ENCODE measurements at places on chromosomes 7 and 10.

DNA sequence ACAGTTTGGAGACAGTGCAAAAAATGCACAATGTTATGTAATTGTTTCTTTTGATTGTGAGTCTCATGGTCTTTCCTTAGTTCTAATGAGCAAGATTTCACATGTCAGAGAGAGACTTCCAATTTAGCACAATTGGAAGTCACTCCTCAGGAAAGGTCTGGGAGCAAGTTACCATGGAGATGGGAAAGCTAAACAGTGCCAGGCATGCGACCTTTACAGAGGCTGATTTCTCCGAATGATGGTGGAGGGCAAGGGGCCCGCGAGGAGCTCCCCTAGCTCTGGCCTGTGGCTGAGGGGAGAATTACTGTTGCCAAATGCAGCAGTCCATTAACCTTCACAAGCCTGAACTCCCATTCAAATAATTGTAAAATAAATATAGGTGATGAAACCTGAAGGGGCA lies 59.3 kb downstream of the CDCA7L start:
- no peak for DNase-seq

DNA sequence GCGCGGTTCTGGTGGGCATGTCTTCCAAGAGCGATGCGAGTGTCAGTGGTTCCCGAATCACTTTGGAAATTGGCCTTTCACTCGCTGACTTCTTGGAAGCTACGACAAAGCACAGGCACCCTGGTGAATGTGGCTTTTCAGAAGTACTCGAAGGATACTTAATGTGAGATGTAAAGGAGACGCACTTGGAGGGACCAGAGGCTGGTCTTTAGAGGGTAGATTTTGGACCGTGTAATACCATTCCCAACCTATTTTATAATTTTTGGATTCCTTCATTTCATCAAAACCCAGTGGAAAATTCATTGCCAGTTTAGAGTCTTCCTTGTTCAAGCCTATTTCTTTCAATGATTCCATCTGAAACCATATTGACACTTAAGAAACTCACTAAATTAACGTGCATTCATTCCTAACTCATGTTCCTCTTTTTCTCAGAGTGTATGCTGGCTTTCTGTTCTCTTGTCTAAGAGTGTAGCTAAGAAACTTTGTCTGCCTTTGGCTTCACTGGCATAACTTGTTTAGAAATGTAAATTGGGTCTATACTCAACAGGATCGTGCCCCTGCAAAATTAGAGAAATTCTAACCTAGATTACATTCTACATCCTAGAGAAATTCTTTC lies 645 bp upstream of the COPG2 start:
- DNase-seq, result no peak

DNA sequence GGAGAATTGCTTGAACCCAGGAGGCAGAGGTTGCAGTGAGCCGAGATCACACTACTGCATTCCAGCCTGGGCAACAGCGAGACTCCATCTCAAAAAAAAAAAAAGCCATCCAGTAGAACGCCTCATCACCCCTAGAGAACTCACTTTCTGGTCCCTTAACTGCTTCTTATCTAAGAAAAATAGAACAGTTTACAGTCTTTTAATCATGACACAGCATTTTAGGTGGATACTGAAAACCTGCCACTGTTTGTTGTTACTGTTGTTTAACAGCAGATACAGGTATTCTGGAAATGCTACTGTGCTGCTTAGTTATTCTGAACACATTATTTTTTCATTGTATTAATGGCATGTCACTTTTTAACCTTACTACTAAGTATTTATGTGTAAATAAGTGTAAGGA lies 624.3 kb upstream of the GHITM start:
- DNase-seq, result no peak

- DNase-seq, result no peak
Measured at GRCh38 chr10:17033529-17034260, 95.9 kb downstream of the CUBN start.

GRCh38 chr10:107434854-107435253 lies 270.3 kb upstream of the SORCS1 start:
- no peak for DNase-seq

GRCh38 chr7:36526863-36527548 lies 137.3 kb downstream of the ANLN start:
- DNase-seq, result no peak

DNA sequence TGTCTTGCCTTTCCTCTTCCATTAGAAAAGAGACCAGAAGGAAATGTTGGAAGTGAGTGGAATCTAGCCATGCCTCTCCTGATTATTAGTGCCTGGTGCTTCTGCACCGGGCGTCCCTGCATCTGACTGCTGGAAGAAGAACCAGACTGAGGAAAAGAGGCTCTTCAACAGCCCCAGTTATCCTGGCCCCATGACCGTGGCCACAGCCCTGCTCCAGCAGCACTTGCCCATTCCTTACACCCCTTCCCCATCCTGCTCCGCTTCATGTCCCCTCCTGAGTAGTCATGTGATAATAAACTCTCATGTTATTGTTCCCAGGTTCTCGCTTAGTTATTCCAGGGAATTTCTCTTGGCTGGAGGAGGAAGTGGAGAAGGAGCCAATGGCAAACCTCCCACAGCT lies 4.2 kb downstream of the TMEM176A start:
- no peak for DNase-seq

DNA sequence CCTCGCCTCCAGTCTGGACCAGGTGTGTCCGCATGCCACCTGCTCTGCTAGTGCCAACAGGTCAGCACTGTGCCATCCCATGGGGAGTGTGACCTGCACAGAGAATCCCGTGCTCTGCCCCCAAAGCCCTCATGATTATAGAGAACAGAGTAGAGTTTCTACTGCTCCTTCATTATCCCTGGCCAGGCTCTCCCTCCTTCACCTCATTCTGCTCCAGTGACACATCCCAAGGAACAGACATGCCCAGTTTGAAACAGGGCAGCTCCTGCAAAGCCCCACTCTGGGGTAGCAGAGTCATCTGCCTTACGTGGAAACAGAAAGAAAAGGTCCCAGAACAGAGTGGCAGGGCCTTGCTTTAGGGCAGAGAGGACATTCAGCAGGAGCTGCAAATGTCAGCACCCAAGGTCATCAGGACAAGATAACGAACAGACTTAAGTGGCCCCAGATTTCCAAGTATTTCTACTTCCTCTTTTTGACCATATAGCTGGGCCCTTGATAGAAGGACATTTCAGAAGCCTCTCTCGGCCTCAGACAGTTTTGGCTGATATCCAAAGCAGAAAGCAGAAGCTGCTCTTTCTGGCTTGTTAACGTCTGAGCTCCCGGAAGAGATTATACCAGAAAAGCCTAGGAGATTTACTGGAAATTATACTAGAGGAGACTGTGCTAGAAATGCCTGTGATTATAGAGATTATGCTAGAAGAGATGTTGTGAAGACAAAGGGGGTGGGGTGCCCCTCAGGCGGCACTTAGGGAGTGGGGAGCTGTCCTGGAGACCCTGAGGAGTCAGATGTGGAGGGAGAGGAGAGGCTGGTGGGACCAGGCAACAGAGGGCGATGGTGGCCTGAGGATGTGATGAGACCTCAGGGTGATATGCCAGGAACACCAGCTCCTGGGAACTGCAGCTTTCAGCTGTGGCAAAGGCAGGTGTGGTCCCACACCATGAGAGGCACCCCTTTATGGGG lies 12.6 kb downstream of the TMEM176B start:
- no peak for DNase-seq

GRCh38 chr10:20007426-20007825 lies 191.2 kb downstream of the PLXDC2 start:
- DNase-seq, result no peak

DNA sequence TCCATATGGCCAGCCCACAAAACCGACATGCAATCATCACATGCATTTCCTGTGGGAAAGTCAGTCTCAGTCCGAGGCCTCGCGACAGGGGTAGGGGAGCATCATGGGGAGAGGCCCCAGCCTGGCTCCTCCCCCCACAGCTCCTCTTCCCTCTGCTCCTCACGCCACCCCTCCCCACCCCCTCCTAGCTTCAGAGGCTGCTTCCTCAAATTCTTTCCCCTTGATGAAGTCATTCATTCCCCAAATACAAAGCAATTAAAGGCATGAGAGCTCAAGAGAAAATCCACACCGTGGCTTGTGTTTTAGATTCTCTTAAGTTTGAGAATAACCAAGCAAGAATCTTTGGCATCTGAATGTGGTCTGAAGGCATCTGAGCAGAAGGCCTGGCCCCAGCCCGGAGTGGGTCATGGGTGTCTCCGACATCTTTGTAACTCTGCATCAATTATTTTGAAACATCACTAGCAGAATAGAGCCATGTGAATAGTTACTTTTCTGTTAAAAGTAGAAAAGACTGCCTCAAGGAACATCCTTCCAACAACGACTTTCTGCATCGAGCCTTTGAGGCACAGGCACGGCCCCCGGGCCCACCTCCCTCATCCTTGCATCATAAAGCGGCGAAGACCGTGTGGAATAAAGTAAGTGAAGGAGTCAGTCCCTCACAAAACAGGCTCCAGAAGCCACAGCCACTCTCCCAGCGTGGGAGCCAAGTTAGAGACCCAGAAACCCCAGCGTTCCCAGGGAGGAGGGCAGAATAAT lies 90.9 kb downstream of the DIP2C start:
- DNase-seq, result no peak

DNA sequence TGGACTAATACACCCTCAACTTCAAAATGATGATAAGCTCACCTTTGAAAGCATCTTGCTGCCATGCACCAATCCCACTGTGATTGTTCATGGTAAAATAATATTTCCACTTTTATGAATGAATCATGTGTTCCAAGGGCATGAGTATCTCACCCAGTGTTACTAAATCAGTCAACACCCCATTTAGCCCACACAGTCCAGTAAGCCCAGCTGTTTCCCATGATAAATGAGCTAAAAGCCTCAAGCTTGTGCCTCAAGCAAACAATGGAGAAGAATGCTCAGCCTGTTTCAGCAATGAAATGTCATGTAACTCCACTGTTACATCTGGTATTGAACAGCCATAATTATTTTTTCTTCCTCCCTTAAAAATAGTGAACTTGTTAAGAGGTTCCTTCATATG lies 442.5 kb downstream of the XPNPEP1 start:
- DNase-seq, result no peak

- DNase-seq, result no peak
Measured at GRCh38 chr7:121083790-121084251, 95.3 kb downstream of the CPED1 start.

GRCh38 chr10:20863008-20863407 lies 34.1 kb downstream of the NEBL start:
- DNase-seq, result no peak

DNA sequence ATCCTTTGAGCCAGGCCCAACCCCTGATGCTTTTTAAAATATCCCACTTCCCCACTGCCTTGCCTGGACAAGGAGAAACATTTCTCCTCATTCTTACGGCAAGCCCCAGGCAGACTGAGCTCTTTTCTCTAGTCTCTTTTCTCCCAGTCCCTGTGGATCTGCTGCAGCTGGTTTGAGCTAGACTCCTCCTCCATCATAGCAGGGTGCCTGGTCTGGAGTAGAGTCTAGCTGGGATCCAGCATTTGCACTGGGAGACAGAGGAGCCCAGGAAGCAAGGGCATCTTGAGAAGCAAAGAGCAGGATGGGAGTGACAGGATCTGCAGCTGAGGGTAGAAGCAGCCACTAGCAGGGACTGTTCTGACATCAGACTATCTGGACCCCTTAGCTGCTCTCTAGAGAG lies 562.3 kb upstream of the COBL start:
- no peak for DNase-seq

- no peak for DNase-seq
Measured at GRCh38 chr10:13759168-13759567, 172.4 kb downstream of the PRPF18 start.

GRCh38 chr10:99782447-99783286 lies at the start of gene ABCC2:
TSS of gene ABCC2 (plus strand) at chr10:99782640. CDS start at chr10:99782845, 205 bp downstream.
- no peak for DNase-seq

DNA sequence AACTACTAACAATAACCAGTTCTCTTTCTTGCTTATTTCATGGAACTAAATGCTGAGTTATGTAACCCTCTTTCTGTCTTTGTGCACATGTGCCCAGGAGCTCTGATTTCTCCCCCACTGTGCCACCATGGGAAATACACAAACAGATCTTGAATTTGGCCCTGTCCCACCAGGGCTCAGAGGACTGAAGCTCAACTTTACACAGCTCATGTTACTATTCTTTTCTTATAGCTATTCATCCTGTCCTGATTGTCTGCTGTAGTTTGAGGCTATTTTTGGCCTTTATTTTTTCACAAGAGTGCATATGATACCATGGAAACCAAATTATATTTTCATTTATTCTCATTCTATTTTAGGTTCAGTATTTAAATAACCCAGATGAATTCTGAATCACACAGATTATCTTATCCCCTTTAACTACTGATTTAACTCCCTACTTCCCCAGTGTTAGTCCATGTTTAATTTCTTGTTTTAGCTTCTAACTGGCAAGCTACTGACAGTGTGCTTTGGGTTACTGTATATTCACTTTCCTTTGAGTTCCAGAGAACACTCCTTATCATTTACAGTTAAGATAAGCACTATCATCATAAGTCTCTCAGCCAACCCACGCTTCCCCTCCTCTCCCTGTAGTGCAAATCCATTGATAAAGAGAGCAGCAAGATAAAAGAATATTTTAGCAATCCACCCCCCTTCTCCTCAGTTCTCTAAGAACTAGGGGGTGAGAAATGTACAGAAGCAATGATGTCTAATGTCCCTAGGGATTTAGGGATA lies 71.8 kb upstream of the GSDME start:
- DNase-seq, result no peak

DNA sequence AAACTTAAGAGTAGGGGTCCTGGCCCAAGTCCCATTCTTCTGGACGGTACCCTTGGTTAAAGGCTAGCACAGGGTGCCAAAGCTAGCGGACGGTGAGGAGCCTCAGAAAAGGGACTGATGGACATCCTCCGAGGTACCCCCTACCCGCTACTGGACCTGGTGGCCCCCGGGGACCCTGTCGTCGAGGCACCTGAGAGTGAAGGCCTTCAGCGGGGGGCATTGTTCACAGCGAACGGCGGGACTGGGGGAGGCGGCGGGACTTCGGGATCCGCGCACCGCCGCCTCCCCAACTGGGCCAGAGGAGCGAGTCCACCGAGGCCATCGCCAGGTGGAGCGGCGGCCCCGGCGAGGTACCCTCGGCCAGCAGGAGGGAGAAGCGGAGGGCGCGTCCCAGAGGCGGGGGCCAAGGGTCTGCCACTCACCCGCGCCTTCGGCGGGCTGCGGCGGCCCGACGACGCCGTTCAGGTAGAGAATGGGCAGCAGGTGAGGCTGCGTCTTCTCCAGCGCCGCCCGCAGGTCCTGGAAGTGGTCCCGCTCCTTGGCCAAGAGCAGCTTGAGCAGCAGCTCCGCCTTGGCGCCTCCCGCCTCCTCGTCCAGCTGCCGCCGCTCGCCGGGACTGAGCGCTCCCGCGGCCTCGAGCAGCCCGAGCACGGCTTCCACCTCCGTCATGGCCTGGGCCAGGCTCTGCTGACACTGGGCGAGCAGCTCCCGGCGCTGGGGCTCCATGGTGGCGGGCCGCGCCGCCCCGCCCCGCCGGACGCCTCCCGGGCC lies 575 bp downstream of the DLG5 start:
- peak; percentile 31 for DNase-seq

DNA sequence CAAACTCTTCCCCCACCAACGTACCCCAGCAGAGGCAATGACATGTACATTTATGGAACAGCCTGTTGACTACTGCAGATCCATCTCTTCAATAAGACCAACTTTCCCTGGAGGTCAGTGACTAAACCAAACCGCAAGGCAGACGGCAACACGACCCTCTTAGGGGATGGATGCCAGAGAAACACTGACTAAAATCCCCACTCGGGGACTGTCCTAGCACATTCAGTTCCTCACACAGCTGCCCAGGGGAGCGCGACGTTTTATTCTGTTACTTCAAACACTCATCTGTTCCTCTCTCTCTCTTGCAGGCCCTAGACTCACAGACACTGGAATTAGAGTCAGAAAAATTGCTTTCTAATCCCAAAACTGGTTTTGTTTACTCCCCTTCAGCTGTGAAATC lies 146.5 kb upstream of the PRSS1 start:
- no peak for DNase-seq

GRCh38 chr7:155524018-155524556 lies 22.3 kb downstream of the CNPY1 start:
- no peak for DNase-seq

GRCh38 chr7:33591490-33591889 lies 313.8 kb upstream of the BMPER start:
- no peak for DNase-seq
